ENCODE measurements at places on chromosomes 7 and 10.

- DNase-seq, result no peak
- no peak overlapping the region for H3K27ac ChIP-seq
- H3K4me1 ChIP-seq, result peaks cover 8% of the 10 kb centered on the region
- H3K27me3 ChIP-seq, result no peaks in the 10 kb centered on the region
Measured at GRCh38 chr10:13404791-13405190, 56.7 kb upstream of the SEPHS1 start.

DNA sequence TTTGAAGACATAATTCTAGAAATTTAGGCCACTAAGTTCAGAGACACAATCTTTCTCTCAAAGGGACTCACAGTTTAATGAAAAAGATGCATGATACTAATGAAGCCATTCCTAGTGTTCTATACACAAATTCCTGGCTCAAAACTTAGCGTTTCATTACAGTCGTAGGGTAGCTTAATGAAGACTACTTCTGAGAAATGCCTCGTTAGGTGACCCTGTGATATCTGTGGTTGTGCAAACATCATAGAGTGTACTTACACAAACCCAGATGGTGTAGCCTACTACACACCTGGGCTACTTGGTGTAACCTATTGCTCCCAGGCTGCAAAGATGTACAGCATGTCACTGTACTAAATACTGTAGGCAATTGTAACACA lies 488 bp upstream of the CHCHD3 start:
- no peak for DNase-seq
- H3K27ac ChIP-seq, result peak overlapping the region; percentile 96

DNA sequence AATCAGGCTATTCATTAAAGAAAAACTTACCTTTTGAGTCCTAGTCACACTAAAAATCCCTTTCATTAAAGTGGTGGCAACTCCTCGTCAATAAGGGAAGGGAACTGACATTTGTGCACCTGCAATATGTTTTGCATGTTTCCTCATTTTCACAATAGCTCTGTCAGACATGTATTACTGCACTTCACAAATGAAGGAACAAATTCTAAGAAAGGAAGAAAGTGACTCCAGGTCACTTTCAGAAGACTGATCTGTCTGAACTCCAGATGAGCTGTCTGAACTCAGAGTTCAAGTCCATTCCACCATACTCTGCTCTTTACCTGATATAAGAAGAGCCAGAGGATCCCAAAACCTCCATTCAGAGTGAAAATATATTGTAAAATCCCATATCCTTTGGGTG lies 50.3 kb upstream of the GSAP start:
- DNase-seq, result no peak
- H3K27me3 ChIP-seq, result no peaks in the 10 kb centered on the region
- H3K27ac ChIP-seq, result no peak overlapping the region
- H3K4me1 ChIP-seq, result no peaks in the 10 kb centered on the region

DNA sequence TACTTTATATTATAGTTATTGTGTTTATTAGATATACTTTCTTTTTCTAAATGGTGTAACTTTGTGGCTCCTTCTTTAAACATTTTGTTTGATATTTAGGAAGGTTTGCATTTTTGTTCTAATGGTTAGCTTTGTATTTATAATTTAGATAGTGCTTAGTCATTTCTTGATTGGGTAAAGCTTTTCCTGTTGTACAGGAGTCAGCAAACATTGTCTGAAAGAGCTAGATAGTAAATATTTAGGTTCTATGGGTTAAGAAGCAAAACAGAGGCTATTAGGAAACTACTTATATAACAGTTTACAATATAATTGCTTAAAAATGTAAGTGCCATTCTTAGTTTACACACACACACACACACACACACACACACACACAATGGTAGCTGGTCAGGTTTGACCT lies 70.6 kb upstream of the CCDC6 start:
- H3K27me3 ChIP-seq, result no peaks in the 10 kb centered on the region
- peaks cover 11% of the 10 kb centered on the region for H3K4me1 ChIP-seq
- no peak overlapping the region for H3K27ac ChIP-seq
- no peak for DNase-seq
- H3K4me3 ChIP-seq, result no peak overlapping the region

DNA sequence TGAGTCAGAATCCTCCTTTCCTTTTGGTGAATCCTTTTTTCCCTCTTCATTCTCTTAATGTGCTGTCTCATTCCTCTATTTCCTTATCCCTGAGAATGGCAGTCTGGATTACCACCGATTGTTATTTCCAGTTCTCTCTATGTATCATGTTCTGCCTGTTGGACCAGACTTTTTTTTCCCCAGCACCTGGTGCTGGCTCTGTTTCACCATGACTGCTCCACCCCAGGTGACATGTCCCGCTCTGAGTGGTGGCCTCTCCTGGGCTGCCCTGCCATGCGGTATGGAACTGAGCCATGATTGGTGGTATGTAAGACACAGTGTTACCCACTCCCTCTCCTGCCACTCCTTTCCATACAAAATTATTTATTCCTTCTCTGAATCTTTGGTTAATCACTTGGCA lies 399.9 kb downstream of the GATA3 start:
- H3K4me3 ChIP-seq, result no peak overlapping the region
- peaks cover 5% of the 10 kb centered on the region for H3K36me3 ChIP-seq
- no peak overlapping the region for H3K27ac ChIP-seq

DNA sequence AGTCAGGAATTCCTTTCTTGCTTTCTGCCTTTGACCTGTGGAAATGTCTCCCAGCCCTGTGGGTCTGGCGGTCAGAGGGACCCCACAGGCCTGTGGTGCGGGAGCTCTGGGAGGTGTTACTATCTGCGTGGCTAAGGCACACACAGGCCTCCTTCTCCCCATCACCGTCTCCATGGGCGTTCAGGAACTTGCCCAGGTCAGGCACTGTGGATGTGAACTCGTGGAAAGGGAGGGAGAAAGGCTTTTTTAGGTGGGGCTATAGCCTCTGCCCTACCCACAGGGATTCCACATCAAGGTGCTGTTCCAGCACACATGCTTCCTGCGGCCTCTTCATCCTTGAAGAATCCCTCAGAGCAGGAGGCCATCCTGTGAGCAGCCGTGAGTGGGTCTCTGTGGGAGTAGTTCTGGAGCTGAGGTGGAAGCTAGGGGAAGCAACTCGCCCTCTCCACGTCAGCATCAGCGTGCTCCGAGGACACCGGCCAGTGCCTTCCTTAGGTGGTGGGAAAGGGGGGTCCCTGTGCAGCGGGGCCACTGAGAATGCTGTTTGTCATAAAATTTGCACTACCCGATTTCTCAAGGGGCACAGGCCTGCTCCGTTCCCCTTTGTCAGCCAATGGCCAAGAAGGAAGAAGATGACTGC lies 7.5 kb upstream of the ATP6V0E2 start:
- peaks cover 7% of the 10 kb centered on the region for H3K36me3 ChIP-seq
- no peak for DNase-seq
- H3K27ac ChIP-seq, result no peak overlapping the region
- no peak overlapping the region for H3K4me3 ChIP-seq

- H3K36me3 ChIP-seq, result no peaks in the 10 kb centered on the region
- peaks cover 20% of the 10 kb centered on the region for H3K27me3 ChIP-seq
- H3K4me3 ChIP-seq, result no peak overlapping the region
- no peak for DNase-seq
- H3K4me1 ChIP-seq, result peaks cover 25% of the 10 kb centered on the region
- H3K27ac ChIP-seq, result no peak overlapping the region
Measured at GRCh38 chr7:5452937-5453540, 29.4 kb upstream of the TNRC18 start.

DNA sequence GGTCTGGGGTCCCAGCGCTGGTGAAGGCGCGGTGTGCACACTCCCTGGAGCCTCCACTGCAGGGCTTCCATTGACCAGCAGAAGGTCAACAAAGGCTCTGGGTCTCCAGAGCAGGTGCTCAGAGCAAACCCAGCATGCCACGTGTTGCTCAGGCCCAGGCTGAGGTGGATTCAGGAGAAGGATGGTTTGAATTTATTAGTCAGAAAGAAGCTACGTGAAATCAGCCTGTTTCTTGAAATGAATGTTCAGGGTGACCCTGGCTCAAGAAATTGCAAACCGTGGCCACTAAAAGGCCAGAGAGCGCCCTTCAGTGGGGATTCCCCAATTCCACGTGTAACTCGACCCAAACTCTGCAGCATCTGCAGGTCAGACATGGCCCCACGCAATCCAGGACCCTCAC lies 82.7 kb upstream of the PFKP start:
- no peaks in the 10 kb centered on the region for H3K36me3 ChIP-seq
- H3K27ac ChIP-seq, result no peak overlapping the region
- H3K27me3 ChIP-seq, result peaks cover 34% of the 10 kb centered on the region
- DNase-seq, result no peak

GRCh38 chr10:113313048-113313602 lies 239.7 kb upstream of the HABP2 start:
- H3K4me3 ChIP-seq, result no peak overlapping the region
- no peaks in the 10 kb centered on the region for H3K4me1 ChIP-seq
- DNase-seq, result no peak
- H3K36me3 ChIP-seq, result no peaks in the 10 kb centered on the region

DNA sequence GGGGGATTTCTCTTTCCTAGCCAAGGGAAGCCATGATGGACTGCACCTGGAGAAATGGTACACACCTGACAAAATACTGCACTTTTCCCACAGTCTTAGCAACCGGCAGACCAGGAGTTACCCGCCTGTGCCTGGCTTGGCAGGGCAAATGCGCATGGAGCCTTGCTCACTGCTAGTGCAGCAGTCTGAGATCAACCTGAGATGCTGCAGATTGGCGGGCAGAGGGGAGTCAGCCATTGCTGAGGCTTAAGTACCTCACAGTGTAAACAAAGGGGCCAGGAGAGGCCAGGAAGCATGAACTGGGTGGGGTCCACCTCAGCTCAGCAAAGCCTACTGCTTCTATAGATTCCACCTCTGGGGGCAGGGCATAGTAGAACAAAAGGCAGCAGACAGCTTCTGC lies 49.4 kb downstream of the OR13A1 start:
- H3K36me3 ChIP-seq, result no peaks in the 10 kb centered on the region
- no peak for DNase-seq
- H3K27me3 ChIP-seq, result peaks cover 35% of the 10 kb centered on the region
- H3K4me3 ChIP-seq, result no peak overlapping the region
- H3K4me1 ChIP-seq, result peaks cover 8% of the 10 kb centered on the region
- H3K27ac ChIP-seq, result no peak overlapping the region

DNA sequence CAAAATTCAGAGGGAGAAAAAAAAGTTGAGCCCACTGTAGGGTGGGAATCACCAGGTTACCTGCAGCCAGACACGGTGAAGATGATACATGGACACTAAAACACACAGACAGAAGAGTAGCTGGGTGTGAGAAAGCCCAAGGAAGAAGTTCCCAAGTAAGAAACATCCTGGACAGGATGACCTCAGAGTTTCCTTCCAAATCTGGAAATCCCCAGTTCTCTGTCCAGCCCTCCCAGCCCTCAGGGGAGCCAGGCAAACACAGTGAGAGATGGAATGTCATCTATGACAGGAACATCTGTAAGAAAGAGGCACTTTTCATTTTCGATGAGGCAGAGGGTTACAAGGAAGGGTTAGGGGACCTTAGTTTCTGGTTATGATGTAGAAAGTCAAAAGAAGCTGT lies 125.1 kb upstream of the LYZL1 start:
- no peak overlapping the region for H3K4me3 ChIP-seq
- H3K27ac ChIP-seq, result peak overlapping the region; percentile 13
- DNase-seq, result no peak
- H3K36me3 ChIP-seq, result peaks cover 32% of the 10 kb centered on the region
- H3K27me3 ChIP-seq, result no peaks in the 10 kb centered on the region

DNA sequence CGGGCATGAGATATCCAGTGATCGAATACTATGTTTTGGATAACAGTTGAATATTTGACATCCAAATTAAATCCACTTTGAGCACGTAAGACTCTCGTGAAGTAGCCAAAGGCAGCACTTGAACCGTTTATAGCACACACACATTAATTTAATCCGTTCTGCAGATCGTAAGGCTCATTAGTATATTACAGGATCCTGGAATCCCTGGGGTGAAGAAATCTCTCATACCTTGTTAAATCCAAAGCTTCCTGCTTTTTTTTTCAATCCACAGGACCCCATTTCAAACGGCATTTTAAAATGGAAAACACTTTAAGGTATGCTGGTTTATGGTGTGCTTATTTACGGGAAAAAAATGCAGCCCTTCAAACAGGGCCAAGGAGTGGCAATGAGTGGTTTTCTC lies 158.4 kb upstream of the ADARB2 start:
- H3K27ac ChIP-seq, result no peak overlapping the region
- H3K36me3 ChIP-seq, result no peaks in the 10 kb centered on the region
- H3K27me3 ChIP-seq, result no peaks in the 10 kb centered on the region
- no peak for DNase-seq
- no peak overlapping the region for H3K4me3 ChIP-seq

- H3K27me3 ChIP-seq, result no peaks in the 10 kb centered on the region
- no peak for DNase-seq
- H3K27ac ChIP-seq, result no peak overlapping the region
- H3K4me3 ChIP-seq, result no peak overlapping the region
- no peaks in the 10 kb centered on the region for H3K36me3 ChIP-seq
Measured at GRCh38 chr10:80701706-80702105, 164.0 kb downstream of the SH2D4B start.

GRCh38 chr10:117537436-117537903 lies 5.1 kb upstream of the EMX2 start:
- no peaks in the 10 kb centered on the region for H3K36me3 ChIP-seq
- H3K4me3 ChIP-seq, result peak overlapping the region; percentile 49
- H3K27ac ChIP-seq, result no peak overlapping the region
- peak; percentile 75 for DNase-seq
- peaks cover 24% of the 10 kb centered on the region for H3K4me1 ChIP-seq
- H3K27me3 ChIP-seq, result peaks cover 98% of the 10 kb centered on the region

- no peak overlapping the region for H3K27ac ChIP-seq
- peaks cover 45% of the 10 kb centered on the region for H3K27me3 ChIP-seq
- DNase-seq, result no peak
- no peaks in the 10 kb centered on the region for H3K36me3 ChIP-seq
Measured at GRCh38 chr10:2825841-2826240, 241.5 kb upstream of the PFKP start.

DNA sequence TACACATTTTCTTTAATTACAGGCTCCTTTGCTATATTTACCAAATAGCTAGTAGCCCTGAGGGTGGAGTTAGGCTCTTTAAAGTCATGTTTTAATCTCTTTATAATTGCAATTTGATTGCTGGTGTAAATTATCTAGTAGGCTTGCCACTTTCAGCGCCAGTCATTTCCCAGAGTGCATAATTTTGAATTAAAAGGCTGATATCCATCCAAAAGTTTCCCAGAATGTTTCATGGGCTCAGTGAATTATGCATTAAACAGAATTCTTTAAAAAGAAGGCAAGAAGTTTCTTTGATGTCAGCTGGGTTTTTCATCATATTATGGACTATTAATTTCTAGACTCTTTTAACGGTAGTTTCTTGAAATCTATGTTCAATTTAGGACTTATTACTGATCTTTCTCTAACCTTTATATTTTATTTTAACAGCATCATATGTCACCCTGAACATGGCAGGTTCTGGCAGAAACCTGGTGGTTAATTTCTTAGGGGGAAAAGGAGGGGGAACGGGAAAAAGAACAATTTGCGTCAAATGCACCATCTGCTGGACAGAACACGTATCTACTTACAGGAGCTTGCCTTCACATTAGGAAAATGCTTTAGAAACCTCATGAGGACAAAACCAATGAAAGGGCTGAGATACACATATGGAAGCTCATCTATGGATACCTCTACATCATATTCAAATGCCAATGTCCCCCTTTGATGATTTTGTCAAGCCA lies 171.1 kb downstream of the GRM3 start:
- H3K27ac ChIP-seq, result no peak overlapping the region
- H3K4me3 ChIP-seq, result no peak overlapping the region
- H3K36me3 ChIP-seq, result no peaks in the 10 kb centered on the region
- peaks cover 9% of the 10 kb centered on the region for H3K27me3 ChIP-seq
- peaks cover 1% of the 10 kb centered on the region for H3K4me1 ChIP-seq
